ENCODE measurements at places on chromosomes 1 and 21. TPM values are rescaled to one million over a fixed set of nuclear protein-coding genes. Genes with fewer than 3 reads are reported as not detected.

Gene RAP1GAP
- 0.42 TPM for total RNA-seq

Gene TCHHL1
- total RNA-seq: not detected

Gene MEX3A
- total RNA-seq: not detected

DNA sequence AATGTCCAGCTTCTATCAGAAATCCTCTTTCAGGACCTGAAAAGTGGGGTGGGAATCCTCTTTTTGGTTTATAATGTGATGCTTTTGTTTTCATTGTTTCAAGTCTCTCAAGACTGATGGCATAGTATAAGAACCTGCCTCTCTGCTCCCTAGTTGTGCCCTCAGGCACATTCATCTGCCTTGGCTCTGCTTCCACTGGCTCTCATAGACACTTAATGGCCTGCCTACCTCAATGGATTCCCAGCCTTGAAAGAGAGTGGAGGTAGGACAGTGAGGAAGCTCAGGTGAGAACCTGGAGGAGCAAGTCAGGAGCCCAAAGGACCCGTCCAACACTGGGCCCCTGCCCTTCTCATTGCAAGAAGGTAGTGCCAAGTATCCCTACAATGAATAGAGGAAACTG, 4.8 kb downstream of the TTLL7 start:
- H3K27ac ChIP-seq: no peak overlapping the region
- peaks cover 3% of the 10 kb centered on the region for H3K36me3 ChIP-seq
- H3K4me1 ChIP-seq: no peaks in the 10 kb centered on the region
- no peak overlapping the region for H3K4me3 ChIP-seq
- H3K27me3 ChIP-seq: peaks cover 53% of the 10 kb centered on the region
- DNase-seq: no peak

- no peak overlapping the region for H3K4me3 ChIP-seq
- no peak overlapping the region for H3K27ac ChIP-seq
- no peaks in the 10 kb centered on the region for H3K27me3 ChIP-seq
- DNase-seq: no peak
- H3K4me1 ChIP-seq: peaks cover 45% of the 10 kb centered on the region
Observed at GRCh38 chr1:198701766-198702539, 63.1 kb downstream of the PTPRC start.

GRCh38 chr1:159949981-159950381, 4.1 kb downstream of the SLAMF9 start:
- peak overlapping the region; percentile 11 for H3K27ac ChIP-seq
- peaks cover 64% of the 10 kb centered on the region for H3K27me3 ChIP-seq
- no peak for DNase-seq
- no peak overlapping the region for H3K4me3 ChIP-seq

GRCh38 chr1:98201666-98202081, 280.8 kb upstream of the DPYD start:
- no peak for DNase-seq
- H3K27ac ChIP-seq: no peak overlapping the region
- H3K36me3 ChIP-seq: peaks cover 2% of the 10 kb centered on the region
- H3K4me1 ChIP-seq: no peaks in the 10 kb centered on the region

- peaks cover 2% of the 10 kb centered on the region for H3K36me3 ChIP-seq
- no peak overlapping the region for H3K27ac ChIP-seq
- H3K27me3 ChIP-seq: no peaks in the 10 kb centered on the region
- no peak overlapping the region for H3K4me3 ChIP-seq
Observed at GRCh38 chr1:28104866-28105467, 16.6 kb upstream of the EYA3 start.

GRCh38 chr1:156245451-156246232, 2.2 kb downstream of the PAQR6 start:
- peak overlapping the region; percentile 62 for H3K27ac ChIP-seq
- peak overlapping the region; percentile 90 for H3K4me3 ChIP-seq
- H3K4me1 ChIP-seq: peaks cover 16% of the 10 kb centered on the region
- peak; percentile 23 for DNase-seq
- no peaks in the 10 kb centered on the region for H3K27me3 ChIP-seq

GRCh38 chr1:20660363-20660762, 806 bp downstream of the DDOST start:
- peaks cover 3% of the 10 kb centered on the region for H3K36me3 ChIP-seq
- H3K4me1 ChIP-seq: peaks cover 39% of the 10 kb centered on the region
- peak overlapping the region; percentile 99 for H3K27ac ChIP-seq
- H3K27me3 ChIP-seq: no peaks in the 10 kb centered on the region
- no peak for DNase-seq

DNA sequence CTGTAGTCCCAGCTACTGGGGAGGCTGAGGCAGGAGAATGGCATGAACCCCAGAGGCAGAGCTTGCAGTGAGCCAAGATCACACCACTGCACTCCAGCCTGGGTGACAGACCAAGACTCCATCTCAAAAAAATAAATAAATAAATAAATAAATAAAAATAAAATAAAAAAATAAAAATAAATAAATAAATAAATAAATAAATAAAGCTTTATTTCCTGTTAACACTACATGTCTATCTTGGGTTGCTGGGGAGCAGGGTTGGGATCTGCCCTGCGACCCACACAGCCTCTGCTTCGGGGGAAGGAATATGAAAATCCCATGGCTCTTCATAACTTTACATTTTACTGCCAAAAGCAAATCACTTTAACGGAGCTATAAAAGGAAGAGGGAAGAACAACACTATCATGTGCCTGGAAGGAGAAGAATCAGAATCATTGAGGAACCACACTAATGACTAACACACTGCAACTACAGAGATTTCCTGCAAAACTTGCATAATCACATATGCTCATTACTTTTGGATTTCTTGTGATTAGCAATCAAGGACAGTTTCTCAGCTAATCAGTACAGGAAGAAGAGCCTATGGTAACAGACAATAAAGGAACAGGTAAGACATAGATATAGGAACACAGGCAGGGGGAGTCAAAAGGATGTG, 72.8 kb upstream of the CD55 start:
- H3K4me1 ChIP-seq: peaks cover 11% of the 10 kb centered on the region
- H3K27me3 ChIP-seq: peaks cover 4% of the 10 kb centered on the region

DNA sequence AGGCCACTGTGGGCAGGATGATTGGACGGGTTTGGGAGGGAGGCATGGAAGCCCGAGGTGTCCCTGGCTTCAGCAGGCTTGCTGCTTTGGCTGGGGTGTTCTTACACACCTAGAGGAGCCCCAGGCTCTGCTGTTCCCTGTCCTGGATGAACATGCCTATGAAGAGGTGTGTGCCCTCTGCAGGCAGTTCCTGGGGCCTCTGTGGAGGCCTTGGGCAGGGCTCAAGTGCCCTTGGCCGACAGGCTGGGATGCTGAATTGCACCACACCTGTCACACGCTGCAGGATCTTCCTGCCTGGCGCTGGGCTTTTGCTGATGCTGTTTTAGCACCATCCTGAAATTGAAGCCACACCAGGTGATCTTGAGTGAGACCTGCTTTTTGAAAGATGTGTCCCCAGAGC, 415.0 kb upstream of the VAMP3 start:
- no peaks in the 10 kb centered on the region for H3K36me3 ChIP-seq
- H3K27ac ChIP-seq: no peak overlapping the region
- no peak overlapping the region for H3K4me3 ChIP-seq
- no peaks in the 10 kb centered on the region for H3K4me1 ChIP-seq
- no peak for DNase-seq
- peaks cover 26% of the 10 kb centered on the region for H3K27me3 ChIP-seq

DNA sequence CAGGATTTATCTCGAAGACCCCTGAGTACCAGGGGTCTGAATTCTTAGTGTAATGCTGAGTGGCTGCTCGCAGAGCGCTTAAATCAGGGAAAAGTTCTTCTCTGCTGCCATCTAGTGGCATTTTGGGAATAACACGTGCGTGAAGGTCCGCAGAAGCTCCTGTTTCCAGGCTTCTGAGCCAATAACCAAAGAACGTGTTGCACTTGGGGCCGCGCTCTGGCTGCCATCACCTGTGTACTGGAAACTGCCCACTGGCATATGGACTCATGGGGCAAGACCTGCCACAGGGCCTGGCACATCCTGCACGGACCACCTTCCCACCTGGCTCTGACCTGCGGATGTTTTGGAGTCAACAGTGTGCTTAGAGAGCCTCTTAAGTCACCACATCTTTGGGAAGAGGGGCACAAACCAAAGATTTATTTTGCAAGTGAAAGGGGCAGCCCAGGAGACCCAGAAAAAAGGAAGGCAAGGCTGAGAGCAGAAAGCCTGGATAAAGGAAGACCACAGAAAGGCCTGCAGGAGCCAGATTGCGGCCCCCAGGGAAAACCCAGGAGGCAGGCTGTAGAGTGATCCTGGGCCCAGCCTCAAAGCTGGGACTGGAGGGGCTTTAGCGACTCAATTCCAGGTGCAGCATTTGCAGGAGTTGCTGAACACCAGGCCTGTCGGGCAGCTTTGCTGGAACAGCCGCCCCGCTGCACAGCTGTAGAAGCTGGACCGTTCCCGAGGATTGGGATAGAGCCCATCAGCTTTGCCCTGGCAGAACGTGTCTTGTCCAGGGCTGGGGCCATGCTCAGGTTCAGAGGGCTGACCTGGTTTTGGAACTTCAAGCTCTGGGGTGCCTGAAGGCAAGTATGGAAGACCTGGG, 13.0 kb downstream of the CHIT1 start:
- H3K27me3 ChIP-seq: peaks cover 29% of the 10 kb centered on the region
- peaks cover 2% of the 10 kb centered on the region for H3K36me3 ChIP-seq
- DNase-seq: no peak
- peak overlapping the region; percentile 66 for H3K27ac ChIP-seq
- H3K4me3 ChIP-seq: no peak overlapping the region

- H3K4me3 ChIP-seq: no peak overlapping the region
- H3K36me3 ChIP-seq: no peaks in the 10 kb centered on the region
- no peak for DNase-seq
- no peaks in the 10 kb centered on the region for H3K27me3 ChIP-seq
- no peak overlapping the region for H3K27ac ChIP-seq
Observed at GRCh38 chr1:212190169-212190568, 95.0 kb upstream of the PPP2R5A start.

GRCh38 chr1:206479183-206480125, 9.2 kb downstream of the IKBKE start:
- H3K27ac ChIP-seq: peak overlapping the region; percentile 59
- H3K4me3 ChIP-seq: no peak overlapping the region
- H3K27me3 ChIP-seq: no peaks in the 10 kb centered on the region
- peak; percentile 39 for DNase-seq
- H3K4me1 ChIP-seq: peaks cover 15% of the 10 kb centered on the region
- peaks cover 9% of the 10 kb centered on the region for H3K36me3 ChIP-seq

DNA sequence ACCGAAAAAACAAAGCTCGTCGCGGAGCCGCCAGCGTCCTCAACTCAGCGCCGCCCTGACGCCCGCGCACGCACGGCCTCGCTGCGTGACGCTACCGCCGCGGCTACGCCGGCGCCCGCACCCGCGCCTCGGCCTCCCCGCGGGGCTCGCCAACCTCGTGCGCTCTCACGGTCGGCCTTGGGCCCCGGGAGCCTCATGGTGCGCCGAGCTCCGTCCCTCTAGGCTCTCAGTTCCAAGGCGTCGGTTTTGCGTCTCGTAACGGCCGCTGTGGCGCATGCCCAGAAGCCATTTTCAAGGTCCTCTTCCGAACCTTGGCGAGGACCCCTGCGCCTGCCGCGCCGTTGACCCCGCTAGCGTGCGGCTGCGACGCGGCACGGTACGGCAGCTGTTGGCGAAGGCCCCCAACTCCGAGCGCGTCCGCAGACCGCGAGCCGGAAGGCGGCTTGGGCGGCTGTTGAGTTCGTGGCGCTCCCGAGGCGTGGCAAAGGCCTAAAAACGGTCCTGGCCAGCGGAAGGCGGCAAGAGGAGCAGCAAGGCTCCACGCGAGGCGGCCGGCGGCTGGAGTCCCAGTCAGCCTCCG, at the start of gene HENMT1:
Gene HENMT1, minus strand, starts transcription at position 64 of the 580 bp plus-strand sequence. CDS start 1,209 bp downstream, outside the sequence.
- H3K27me3 ChIP-seq: no peaks in the 10 kb centered on the region
- H3K4me1 ChIP-seq: peaks cover 22% of the 10 kb centered on the region

DNA sequence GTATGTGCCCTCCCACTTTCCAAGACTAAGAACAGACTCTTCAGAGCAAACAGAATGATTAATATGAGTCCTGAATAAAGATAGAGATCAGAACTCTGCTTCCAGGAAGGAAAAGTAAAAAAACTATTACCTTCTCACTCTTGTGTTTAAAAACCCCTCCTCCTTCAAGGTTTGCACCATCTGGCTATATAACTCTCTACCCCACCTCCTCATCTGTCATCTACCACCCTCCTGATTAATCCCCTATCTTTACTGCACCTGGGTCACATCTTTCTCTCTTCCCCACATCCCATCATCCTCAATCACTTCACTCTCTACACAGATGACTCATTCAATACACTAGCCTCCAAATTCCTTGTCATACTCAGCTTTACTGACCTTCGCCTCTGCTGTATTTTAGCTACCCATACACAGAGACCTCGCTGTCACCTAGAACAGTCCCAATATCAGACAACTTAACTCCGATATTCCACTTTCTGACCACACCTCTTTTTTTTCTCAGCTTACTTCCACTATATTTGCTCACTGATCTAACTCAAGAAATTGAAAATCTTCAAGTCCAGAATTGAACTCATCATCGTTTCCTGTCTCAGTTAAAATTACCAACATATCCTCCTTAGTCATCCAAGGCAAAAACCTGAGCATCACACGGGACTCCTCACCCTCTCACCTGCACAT, 3.7 kb downstream of the SCMH1 start:
- H3K4me3 ChIP-seq: no peak overlapping the region
- H3K27me3 ChIP-seq: no peaks in the 10 kb centered on the region
- H3K36me3 ChIP-seq: no peaks in the 10 kb centered on the region
- no peak for DNase-seq
- H3K4me1 ChIP-seq: peaks cover 19% of the 10 kb centered on the region
- no peak overlapping the region for H3K27ac ChIP-seq

DNA sequence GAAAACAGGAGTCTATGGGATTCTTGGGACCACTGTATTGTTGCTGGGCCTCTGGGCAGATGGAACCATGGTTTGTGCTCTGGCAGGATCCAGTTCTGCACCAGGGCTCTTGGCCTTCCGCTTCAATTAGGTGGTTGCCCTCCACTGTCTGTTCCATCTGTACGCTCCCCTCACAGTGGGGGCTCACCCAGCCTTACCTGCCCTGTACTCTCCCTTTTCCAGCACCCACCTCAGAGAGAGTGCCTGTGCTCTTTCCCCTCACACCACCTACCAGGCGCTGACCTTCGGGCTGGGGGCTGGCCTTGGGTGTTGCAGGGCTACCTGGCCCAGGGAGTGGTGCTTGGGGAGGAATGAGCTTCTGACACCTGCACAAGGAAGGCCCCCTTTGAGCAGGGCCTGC, 7.5 kb downstream of the PKNOX1 start:
- no peak for DNase-seq
- no peak overlapping the region for H3K27ac ChIP-seq
- H3K4me1 ChIP-seq: peaks cover 14% of the 10 kb centered on the region
- no peaks in the 10 kb centered on the region for H3K27me3 ChIP-seq
- no peaks in the 10 kb centered on the region for H3K36me3 ChIP-seq
